Kidney (tissue), 22 donors: ENCODE measurements at places on chromosomes 4 and X. TPM values are rescaled to one million over a fixed set of nuclear protein-coding genes. Genes with fewer than 3 reads are reported as not detected.

DNA sequence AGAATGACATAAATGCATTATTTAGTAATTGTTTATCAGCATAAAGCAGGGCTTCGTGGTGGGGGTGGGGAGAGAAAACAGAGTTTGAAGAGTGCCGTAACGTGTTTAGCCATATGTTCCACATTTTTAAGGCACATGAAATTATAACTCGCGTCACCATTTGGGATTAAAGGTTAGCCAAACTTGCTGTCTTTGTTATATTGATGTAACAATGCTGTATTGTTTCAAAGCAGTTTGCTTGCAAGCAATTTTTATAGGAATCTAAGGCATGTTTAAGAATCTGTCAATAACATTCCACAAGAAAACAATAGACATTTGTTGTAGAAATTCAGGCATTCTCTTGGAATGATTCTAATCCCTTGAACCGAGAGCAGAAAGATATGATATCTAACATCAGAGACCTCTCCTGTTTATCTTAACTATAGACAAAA, 78.3 kb downstream of the CLDN22 start:
- no peak for DNase-seq

DNA sequence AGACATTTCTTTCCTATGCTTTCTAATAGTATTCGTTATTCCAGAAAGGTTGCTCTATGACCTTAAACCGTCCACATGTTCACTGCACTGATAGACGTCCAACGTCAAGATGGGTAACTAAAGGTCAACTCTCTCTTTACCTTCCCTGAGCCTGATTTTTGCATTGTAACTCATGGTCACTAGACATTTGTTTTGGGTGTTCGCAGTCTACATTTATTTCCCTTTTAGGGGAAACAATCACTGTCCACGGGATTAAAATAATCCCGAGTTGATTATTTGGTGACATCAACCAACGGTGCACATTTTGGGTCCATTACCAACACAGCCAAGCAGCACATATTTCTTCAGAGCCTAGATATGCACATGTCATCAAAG, 540 bp upstream of the HADH start:
- DNase-seq: no peak

- peak; percentile 48 for DNase-seq
These were observed 702 bp downstream of the MMGT1 start for GRCh38 chrX:135973025-135973547.

GRCh38 chr4:84319124-84319523, 180.0 kb downstream of the NKX6-1 start:
- DNase-seq: no peak

GRCh38 chr4:144862210-144862609, 216.3 kb downstream of the HHIP start:
- no peak for DNase-seq

DNA sequence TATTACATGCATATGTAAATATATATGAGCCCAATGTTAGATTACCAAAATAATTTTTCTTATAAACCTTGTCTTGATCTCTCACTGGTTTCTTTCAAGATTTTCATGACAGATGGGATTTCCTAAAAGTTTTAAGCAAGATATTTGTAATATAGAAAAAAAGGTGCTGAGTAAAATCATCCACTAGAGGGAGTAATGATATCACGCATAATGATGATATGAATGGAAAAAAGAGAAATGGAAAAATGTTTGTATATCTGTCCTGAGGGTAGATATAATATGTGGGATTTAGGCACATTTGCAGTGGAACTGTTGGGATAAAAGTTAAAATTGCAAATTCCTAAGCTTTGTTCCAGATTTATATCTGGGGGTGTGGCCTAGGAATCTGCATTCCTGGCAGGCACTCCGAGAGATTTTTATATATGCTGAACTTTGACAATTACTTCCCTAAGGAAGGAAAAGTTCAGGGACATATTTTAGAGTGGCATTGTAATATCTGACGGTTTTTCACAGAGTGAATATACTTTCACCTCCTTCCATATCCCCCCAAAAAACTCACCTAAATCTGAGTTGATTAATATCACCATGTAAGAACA, 60.5 kb downstream of the TMA16 start:
- DNase-seq: no peak

Gene TLR3
- 5.1 TPM for polyA plus RNA-seq
